ENCODE measurements at places on chromosomes 3 and 15.
A peak's percentile ranks its signal among the peaks of the same experiment; 100 is the strongest.

DNA sequence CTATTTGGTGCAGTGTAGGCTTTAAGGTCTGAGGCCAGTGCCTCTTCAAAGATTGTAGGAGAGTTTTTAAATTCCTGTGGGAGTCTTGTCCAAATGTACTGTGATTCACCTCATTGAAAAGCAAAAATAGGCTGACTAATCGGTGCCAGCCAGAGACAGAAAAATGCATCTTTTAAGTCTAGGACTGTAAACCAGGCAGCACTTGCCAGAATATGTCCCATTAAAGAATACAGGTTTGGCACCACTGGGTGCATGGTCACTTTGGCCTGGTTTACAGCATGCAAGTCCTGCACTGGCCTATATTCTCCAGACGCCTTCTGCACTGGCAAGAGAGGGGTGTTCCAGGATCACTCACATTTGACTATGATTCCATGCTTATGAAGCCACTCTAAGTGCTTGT is 20.3 kb upstream of the NOX5 start:
- DNase-seq = peak; percentile 52

DNA sequence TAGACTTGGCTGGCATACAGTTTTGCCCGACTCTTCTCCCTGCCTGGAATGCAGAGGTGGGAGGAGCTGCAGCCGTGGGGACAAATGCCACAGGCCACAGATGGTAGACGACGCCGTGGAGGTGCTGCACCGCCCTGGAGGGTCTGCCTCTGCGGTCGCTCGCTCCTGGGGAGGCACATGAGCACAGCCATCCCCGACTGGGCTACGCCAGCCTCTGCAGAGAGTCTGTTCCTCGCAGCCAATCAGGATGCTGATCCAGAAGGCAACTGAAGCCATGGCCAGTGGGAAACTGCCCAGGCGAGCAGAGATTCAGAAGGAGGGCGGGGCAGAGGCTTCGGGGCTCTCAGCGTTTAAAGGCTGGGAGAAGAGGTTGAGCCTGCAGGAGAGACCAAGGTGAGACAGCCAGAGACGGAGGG is 11.9 kb upstream of the LRRC15 start:
- DNase-seq = no peak

DNA sequence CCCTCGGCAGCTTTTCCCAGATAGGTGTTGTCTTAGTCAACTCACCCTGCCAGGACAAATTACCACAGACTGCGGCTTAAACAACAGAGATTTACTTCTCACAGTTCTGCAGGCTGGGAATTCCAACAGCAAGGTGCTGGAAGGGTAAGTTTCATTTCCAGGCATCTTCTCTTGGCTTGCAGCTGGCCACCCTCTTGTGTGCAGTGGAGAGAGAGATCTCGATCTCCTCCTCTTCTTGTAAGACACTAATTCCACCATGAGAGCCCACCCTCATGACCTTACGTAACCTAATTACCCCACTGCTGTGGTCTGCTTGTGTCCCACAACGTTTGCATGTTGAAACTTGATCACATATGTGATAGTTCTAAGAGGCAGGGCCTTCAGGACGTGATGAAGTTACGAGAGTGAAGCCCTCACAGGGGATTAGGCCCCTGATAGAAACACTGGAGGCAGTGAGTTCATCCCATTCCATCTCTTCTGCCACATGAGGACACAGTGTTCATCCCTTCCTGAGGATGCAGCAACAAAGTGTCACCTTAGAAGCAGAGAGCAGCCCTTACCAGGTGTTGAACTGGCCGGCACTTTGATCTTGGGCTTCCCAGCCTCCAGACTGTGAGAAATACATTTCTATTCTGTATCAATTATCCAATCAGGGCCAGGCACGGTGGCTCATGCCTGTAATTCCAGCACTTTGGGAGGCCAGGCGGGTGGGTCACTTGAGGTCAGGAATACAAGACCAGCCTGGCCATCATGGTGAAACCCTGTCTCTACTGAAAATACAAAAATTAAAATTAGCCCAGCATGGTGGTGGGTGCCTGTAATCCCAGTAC is 247.7 kb downstream of the PLCL2 start:
- no peak for DNase-seq

GRCh38 chr3:149104484-149104883 is 18.2 kb upstream of the HLTF start:
- DNase-seq = no peak

DNA sequence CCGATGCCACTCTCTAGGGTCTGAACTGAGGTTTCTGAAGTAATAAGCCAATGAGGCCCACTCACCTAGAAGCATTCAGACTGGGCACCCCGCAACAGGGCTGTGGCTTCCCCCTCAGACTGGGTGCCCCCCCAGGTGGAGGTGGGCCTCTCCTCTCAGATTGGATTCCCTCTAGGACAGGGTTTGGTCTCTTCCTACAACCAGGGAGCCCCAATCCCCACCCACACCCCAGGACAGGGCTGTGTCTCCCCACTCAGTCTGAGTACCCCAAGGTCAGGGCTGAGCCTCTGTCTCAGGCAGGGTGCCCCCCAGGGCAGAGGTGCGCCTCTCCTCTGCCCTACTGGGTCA is 27.7 kb downstream of the PTH1R start:
- DNase-seq = no peak

- peak; percentile 67 for DNase-seq
Measured at GRCh38 chr3:156150434-156151066, 30.2 kb downstream of the KCNAB1 start.

DNA sequence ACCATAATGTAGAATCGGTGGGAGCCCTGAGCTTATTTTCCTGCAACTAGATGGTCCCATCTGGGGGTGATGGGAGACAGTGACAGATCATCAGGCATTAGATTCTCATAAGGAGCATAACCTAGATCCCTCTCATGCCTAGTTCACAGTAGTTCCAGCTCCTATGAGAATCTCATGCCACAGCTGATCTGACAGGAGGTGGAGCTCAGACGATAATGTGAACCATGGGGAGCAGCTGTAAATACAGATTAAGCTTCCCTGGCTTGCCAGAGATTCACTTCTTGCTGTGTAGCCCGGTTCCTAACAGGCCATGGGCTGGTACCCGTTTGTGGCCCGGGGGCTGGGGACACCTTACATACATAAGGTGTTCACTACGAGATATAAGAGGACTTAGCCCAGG is 67.5 kb upstream of the LRRFIP2 start:
- no peak for DNase-seq

DNA sequence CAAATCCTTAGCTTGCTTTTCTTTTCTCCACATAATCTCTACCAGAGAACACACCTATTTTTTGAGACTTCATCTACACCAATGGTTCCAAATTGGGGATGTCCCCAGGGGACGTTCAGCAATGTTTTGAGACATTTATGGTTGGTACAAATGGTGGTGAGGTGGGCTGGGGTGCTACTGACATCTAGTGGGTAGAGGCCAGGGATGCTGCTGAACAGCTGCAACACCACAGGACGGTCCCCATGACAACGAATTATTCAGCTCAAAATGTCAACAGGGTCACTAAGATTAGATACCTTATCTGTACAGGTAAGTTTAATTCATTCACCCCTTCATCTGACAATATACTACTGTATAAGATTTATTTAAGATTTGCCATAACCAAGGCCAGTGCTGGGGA is 14.4 kb downstream of the GK5 start:
- DNase-seq = peak; percentile 22
